ENCODE measurements at places on chromosomes 5 and 9.

- no peak for DNase-seq
These were observed 25.1 kb downstream of the FGF18 start for GRCh38 chr5:171444582-171444981.

- no peak for DNase-seq
These were observed 9.1 kb downstream of the SARDH start for GRCh38 chr9:133728856-133729616.

- DNase-seq: no peak
These were observed 205.1 kb downstream of the ARHGEF28 start for GRCh38 chr5:73831066-73831465.

DNA sequence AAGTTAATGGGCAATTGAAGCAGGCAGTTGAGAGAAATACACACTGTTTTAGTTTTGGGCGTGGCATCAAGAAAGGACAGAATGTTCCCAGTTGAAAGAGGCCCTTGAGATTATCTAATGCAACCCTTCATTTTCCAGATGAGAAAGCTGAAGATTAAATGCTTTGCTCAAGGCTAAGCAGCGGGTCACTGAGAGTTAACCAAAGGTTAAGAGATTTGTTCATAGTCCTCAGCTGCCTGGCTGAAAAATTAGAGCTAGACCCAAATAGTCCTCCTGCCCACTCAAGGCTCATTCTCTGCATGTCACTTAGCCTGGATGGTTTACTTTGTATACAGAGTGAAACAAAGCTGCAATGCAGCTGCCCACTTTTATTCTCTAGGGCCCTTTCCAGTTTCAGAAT lies 46.7 kb upstream of the MAMDC2 start:
- no peak for DNase-seq

GRCh38 chr5:59711310-59711709 lies 182.2 kb downstream of the PDE4D start:
- no peak for DNase-seq

DNA sequence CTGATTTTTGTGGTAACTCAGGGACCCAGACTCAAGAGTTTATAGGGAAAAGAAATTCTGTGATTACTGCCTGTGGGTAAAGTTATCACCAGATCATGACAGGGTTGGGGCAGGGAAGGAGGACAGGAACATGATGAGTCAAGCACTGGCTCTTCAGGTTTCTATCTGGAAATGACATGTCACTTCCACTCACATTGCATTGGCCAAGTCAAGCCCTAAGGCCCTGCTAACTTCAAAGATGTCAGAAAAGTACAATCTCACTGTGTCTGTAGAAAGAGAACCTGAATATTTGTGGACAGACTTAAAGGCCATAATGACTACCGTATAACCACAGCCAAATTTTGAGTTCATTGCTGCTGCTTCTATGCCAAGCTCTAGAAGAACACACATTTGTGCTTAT lies 187.7 kb downstream of the TLE4 start:
- DNase-seq: peak; percentile 3

- no peak for DNase-seq
These were observed 13.4 kb upstream of the RAD23B start for GRCh38 chr9:107269681-107270080.

DNA sequence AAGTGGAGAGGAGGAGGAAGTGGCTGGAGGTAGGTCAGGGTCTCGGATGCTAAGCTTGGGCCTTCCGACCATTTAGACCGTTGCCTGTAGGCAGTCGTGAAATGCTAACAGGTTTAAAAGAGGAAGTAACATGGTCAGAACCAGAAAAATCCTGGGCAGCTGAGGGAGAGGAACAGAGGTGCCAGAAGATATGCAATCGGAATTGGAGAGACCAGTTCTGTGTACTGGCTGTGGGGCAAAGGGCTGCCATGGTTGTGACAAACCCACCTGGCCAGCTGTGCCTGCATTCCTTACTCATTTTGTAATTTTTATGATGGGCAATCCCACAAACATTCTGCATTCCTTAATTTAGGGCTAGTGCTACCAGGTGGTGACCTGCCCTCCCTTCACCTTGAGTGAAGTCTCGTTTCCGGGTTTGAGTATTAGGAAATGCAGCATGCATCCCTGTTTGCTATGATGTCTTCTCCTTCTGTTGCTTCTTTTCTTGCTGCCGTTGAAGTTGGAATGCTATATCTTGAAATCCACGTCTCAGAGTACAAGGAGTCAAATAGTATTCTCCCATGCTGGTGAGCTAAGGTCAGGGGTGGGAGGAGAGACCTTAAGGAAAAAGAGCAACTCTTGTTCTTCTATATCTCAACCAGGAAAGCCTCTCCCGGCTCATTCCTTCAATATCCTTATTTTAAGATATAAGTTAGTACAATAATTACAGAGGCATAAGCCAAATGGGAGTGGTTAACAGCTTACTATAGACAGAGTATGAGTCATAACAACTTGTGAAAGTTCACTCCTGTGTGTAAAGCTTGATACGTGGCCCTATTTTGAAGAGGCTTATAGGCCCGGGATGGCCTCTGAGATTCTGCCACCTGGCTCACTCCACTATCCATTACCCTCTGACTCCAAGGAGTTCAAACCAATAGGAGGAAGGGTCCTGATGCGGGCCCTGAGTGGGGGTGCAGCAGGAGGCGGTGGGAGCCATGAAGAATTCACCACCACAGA lies 37.0 kb downstream of the B4GALT1 start:
- DNase-seq: peak; percentile 75

DNA sequence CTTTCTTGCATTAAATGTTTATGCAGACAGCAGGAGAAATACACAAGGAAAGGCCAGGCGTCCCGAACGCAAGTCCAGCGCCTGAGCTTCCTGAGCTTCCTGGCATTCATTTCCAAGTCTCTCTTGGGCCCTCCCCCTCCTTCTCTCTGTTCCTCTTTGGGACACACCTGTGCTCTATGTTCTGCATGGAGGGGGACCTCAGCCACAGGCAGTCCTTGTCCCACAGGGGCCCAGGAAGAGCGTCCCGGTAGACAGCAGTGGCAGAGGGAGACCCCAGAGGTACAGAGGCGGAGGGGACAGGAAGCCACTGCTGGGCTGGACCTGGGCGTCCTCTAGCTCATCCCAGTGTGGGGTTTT lies 221.3 kb downstream of the C9orf50 start:
- no peak for DNase-seq

DNA sequence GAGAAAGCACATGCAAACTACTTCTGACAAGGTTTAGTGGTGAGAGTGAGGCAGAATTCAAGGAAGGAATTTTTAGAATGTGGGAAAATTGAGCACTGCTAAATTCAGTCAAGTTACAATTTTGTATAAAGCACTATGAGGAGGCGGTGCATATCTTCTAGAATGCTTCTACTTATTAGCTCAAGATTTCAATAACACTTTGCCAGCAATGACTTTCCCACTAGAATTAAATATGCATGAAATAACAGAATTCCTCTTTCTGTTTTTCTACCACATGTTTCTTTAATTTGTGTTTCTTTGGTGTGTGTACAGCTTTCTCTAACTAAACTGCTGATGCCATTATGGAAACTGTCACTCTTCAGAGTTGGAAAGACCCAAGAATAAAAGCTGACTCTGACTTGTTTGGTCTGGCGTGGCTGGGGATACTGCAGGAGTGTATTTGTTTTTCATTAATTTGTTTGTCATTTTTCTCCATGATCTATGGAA lies 163.5 kb downstream of the ARSB start:
- no peak for DNase-seq

DNA sequence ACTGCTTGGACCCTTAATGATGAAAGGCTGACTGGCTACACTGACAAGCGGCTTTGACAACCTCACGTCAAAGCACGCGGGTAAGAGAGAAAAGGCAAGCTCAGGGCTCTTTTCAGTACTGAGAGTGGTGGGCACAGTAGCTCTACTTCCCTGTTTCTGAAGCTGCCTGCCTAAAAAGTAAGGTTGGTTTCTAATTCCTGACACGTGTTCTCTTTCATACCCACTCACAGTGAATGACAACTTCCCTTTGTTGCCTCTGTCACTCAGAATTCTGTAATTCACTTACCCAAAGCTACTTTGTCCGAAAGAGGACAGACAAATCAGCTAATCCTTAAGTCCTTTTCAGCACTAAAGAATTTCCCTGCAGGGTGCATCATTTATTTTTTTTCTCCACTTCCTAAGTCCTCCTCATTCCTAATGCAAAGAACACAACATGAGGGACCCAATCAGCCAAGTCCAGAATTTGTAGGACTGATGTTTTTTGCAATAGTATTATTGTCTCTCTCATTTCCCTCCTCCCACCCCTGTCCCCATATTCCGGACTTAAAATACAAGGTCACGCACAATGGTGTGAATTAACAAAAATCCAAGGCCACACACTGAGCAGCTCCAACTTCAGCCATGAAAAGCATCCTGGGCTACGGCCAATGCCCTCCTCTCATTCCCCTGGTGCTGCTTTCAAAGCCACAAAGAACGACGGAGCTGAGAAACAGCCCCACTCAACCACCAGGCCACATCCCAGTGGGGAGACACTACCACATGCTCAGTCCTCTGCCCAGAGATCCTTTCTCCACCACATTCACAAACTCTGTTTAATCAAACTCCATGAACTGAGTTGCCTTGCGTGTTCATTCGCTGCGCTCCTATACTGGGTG lies 221.0 kb downstream of the TSSK1B start:
- peak; percentile 3 for DNase-seq

DNA sequence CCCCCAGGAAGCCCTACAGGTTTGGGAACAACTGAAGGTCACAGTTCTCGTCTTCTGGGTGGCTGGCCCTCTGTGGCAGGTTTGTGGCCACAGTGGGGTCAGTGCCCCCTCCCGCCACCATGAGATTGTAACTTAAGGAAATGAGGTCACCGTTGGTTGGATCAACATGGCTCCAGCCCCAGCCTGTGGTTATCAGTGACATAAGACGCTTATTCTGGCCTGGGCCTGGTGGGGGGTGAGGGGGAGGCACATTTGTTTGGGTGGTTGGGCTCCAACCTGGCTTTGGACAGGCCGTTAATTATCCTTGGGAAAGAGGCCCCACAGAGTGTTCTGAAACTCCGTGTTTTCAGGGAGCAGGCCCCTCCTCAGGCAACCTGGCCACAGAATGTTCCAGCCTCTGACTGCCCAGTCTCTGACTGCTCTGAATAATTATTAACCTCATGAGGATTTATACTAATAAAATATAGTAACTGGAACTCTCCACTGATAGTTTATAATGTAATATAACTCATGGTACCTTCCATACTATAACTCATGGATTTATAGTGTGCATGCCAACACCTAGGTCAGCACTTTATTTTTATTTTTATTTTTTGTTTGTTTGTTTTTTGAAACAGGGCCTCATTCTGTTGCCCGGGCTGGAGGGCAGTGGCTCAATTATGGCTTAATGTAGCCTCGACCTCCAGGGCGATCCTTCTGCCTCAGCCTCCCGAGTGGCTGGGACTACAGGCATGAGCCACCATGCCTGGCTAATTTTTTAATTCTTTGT lies 58.0 kb upstream of the RPL26L1 start:
- no peak for DNase-seq

- DNase-seq: no peak
These were observed 23.3 kb upstream of the COL5A1 start for GRCh38 chr9:134618163-134618832.

- peak; percentile 43 for DNase-seq
These were observed 186.2 kb downstream of the FANCC start for GRCh38 chr9:95131023-95131943.

DNA sequence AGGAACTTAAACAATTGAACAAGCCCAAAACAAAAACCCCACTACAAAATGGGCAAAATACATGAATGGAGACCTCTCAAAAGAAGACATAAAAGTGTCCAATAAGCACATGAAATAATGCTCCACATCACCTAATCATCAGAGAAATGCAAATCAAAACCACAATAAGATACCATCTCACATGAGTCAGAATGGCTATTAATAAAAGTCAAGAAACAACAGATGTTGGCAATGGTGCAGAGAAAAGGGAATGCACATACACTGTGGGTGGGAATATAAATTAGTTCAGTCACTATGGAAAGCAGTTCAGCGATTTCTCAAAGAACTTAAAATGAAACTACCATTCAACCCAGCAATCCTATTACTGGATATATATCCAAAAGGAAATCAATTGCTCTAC lies 337.4 kb upstream of the GRIA1 start:
- DNase-seq: no peak

DNA sequence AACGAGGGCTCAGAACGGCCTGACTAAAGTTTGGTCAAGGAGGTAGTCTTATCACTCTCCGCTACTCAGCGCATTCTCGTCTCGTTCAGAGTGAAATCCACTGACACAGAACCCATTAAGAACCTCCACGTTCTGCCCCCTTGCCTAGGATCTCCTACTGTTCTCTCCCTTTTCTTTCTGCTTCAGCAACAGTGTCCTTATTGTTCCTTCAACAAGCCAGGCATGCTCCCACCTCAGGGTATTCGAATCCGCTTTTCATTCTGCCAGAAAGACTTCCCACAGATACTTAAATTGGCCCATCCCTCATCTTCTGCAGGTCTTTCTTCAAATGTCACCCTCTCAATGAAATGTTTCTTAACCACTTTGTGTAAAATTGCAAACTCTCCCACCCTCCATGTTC lies 4.3 kb upstream of the ZNF354C start:
- DNase-seq: no peak

DNA sequence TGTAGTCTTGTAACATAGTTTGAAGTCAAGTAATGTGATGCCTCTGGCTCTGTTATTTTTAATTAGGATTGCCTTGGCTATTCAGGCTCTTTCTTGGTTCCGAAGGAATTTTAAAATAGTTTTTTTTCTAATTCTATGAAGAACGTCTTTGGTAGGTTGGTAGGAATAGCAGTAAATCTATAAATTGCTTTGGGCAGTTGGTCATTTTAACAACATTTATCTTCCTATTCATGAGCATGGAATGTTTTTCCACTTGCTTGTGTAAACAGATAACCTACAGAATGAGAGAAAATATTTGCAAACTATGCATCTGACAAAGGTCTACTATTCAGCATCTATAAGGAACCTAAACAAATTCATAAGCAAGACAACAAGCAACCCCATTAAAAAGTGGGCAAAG lies 173.2 kb upstream of the TRPC7 start:
- DNase-seq: no peak

DNA sequence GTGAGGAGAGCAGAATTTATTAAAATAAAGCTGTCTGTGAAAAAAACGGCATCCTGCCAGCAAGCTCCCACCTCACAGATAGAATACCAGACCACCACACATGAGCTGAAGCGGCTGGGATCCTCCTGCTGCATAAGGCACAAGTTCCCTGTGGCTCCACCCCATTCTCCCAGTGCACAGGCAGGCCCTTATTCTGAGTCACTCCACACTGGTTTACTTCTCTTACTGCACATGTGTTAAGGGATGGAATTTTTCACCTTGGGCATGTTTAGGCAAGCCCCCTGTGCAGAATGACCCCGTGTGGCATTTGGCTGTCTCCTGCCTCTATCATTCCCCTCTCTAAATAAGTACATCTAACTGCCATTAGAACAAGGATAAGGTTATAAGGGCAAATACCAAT lies 115.0 kb upstream of the ELAVL2 start:
- no peak for DNase-seq

GRCh38 chr9:30058463-30058862 lies 2326.0 kb upstream of the ACO1 start:
- DNase-seq: no peak

Data from GM12865 (cell line).